GM12891 (cell line): ENCODE measurements at places on chromosomes 12 and 14.

- DNase-seq, result no peak
Measured at GRCh38 chr12:88553941-88554658, 26.2 kb downstream of the KITLG start.

GRCh38 chr14:77642407-77642806 lies 26.0 kb upstream of the SPTLC2 start:
- no peak for DNase-seq

DNA sequence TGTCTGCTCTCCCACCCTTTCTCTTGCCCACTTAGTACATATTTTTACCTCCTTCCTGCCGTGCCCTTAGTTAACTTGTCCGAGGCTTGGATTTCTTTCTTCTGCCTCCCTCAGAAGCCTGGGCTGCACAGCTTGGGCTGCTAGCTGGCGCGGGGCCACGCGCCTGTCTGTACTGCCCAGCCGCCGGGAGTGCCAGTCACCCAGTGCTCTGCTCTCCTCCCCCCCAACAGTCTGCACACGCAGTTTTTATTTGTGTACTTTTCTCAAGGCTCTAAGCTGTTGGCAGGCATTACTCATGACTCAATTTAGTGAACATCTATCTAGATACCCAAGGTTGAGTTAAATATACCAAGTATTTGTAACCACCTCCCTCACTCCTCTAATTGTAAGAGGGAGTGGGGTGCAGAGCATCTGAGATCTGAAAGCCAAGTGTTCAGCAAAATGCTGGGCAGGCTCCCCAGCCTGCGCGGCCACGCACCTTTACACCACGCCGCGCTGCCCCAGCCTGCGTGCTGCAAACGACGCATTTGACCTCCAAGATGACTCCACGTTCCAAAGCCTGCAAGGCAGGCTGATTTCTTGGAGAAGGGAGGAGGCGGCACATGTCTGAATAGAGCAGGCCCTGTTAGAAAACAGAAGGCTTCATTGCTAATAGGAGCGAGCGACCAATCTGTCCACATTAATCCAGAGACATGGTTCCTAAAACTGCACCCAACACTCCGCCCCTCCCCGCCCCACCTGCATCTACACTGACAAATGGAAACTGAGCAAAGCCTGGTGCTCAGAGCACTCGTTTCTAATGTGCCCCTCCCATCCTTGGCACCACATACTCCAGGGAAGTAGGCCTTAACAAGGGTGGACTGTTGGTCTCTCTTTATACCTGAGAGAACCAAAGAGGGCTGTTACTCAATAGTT lies 18.2 kb upstream of the CACNA2D4 start:
- no peak for DNase-seq

DNA sequence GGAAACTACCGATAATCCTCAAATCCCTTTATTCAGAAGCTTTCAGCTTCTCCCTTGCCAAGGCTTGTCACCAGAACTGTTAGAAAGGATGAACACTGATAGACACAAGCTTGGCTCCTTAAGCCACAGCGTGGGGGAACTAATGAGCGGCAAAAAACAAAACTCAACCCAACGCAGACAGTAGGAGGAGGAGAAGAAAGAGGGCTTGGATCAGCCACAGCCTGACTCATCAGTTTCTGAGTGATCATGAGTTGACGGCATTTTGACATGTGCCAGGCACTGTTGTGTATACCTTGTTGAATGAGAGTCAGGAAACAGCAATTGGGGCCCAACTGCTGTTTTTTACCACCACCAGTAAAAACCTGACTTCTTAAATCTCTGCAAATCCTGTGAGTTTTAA lies 23.7 kb downstream of the PLXNC1 start:
- no peak for DNase-seq

GRCh38 chr12:131848753-131849152 lies 20.6 kb downstream of the MMP17 start:
- DNase-seq, result no peak

- DNase-seq, result no peak
Measured at GRCh38 chr12:99027461-99027860, 382.4 kb downstream of the APAF1 start.

- no peak for DNase-seq
Measured at GRCh38 chr12:57201631-57202030, 15.0 kb upstream of the NXPH4 start.

GRCh38 chr12:130117701-130118100 lies 44.6 kb upstream of the FZD10 start:
- DNase-seq, result no peak
